ENCODE measurements at places on chromosomes 6 and 20.

DNA sequence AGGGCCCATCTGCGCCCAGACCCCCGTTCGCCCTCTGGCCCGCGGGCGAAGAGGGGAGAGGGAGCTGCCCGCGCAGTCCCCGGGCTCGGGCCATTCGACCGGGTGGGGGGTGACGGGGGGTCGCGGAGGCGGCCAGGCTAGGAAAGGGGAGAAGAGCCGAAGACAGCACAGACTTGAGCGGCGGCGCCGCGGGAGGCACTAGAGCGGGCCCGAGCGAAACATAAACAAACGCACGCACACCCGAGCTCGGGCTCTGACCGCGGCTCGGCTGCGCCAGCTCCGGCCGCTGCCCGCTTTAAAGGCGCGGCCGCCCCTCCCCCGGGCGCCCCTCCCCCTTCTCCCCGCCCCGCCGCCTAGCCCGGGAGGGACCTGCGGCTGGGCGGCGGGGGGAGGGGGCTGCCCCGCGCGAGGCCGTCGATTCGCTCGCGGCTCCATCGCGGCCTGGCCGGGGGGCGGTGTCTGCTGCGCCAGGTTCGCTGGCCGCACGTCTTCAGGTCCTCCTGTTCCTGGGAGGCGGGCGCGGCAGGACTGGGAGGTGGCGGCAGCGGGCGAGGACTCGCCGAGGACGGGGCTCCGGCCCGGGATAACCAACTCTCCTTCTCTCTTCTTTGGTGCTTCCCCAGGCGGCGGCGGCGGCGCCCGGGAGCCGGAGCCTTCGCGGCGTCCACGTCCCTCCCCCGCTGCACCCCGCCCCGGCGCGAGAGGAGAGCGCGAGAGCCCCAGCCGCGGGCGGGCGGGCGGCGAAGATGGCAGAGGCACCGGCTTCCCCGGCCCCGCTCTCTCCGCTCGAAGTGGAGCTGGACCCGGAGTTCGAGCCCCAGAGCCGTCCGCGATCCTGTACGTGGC is at the start of gene FOXO3:
TSS of gene FOXO3 (plus strand) at position 455 of the 846 bp plus-strand sequence. CDS start at position 747, 292 bp downstream.
- DNase-seq, result peak; percentile 39

GRCh38 chr20:52190437-52191131 is 995 bp downstream of the ZFP64 start:
- peak; percentile 44 for DNase-seq

DNA sequence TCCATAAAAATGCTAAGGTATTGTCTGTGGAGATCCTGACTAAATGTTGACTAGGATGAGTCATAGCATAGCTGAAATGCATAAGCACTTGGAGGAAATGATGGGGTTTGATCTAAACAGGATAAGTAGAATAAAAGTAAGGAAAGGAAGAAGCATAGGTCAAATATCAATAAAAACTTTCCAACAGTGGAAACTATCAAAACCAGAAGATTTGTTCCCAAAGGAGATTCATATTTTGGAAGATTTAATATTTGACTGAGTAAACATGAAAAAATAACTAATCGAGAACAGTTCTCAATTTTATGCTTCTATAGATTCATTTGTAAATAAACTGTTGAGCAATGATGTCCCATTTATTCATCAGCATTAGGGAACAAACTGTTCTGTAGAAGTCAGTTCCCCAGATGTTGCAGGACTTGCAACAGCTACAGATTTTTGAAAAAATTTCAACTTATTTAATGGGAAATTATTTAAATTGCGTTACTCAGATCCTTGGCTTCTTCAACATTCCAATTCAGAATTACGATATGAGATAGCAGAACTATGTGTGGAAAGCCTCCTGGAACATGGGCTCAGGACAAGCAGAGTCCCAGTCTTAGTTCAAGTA is 133.7 kb upstream of the TBX18 start:
- no peak for DNase-seq

GRCh38 chr6:167925026-167925425 is 72.4 kb upstream of the KIF25 start:
- no peak for DNase-seq

DNA sequence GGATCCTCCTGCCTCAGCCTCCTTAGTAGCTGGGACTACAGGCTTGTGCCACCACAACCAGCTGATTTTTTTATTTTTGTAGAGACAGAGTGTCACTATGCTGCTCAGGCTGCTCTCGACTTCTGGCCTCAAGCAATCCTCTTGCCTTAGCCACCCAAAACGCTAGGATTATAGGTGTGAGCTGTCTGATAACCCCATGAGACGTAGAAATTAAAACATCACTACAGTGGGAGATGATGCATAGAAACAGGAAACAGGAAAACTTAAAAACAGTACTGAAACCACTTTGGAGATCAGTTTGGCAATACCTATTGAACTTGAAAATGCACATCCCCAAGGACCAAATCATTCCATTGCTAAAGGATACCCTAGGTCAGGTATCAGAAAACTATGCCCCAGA is 10.8 kb downstream of the SENP6 start:
- no peak for DNase-seq

DNA sequence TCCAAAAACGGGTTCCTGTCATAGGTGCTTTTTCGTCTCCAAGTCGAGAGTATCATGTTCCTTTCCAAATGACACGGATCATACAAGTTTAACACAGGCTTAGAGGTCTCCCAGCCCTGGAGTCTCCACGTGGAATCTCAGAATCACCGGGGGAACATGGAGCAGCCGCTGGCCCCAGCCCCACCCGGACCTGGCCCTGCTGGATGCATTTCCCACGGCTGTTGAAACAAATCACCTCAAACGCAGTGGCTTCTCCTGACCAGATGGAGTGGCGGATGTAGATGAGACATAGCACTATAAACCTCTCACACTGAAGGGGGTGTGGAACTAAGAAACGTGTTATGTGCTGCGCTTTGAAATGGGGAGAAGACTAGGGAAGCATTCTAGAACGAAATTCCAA is 70.0 kb upstream of the FRMD1 start:
- DNase-seq, result no peak

DNA sequence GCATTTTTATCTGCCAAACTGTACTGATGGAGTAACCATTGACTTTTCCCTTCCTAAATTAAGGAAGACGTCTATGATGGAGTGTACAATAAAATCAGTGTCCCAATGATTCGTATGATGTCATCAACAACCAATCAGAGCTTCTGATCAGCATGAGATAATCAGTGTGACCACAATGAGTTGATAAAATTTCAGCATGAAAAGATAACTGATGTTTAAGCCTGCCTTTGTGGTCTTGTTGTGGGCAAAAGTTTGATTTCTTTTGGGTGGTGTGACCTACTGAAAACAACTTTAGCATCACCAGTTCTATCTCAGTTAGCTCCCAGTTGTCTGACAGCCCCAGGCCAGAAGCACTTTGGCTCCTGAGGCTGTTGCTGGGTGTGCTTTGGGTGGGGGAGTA is 3.3 kb downstream of the PCIF1 start:
- DNase-seq, result no peak

DNA sequence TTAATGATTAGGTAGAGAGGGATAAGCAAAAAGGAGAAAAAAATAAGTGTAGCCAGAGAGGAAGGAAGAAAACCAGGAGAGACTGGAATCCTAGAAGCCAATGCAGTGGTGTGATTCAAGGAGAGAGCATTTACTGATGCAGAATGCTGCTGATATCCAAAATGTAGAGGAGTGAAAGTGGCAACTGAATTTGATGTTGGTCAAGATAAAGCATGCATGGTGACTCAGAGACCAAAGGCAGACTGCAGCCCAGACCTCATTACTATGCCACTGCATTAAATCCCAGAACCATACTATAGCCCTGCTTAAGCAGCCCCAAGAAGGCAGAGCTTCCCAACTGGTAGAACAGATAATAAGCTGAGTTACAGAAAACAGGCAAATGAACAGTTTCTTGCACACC is 15.8 kb downstream of the KLHL32 start:
- no peak for DNase-seq

- DNase-seq, result no peak
Observed at GRCh38 chr6:169999367-169999766, 247.9 kb downstream of the ERMARD start.

DNA sequence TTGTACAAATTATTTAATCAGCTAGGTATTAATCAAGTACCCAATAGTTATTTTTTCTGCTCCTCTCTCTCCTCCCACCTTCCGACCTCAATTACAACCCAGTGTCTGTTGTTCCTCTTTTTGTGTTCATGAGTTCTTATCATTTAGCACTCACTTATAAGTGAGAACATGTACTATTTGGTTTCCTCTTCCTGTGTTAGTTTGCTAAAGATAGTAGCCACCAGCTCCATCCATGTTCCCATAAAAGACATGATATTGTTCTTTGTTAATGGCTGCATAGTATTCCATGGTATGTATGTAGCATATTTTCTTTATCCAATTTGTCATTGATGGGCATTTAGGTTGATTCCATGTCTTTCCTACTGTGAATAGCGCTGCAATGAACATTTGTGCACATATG is 652.8 kb upstream of the CITED2 start:
- DNase-seq, result no peak

- no peak for DNase-seq
Observed at GRCh38 chr20:41030531-41031242, 2.1 kb downstream of the TOP1 start.

GRCh38 chr6:16162003-16162402 is 33.1 kb downstream of the MYLIP start:
- no peak for DNase-seq

DNA sequence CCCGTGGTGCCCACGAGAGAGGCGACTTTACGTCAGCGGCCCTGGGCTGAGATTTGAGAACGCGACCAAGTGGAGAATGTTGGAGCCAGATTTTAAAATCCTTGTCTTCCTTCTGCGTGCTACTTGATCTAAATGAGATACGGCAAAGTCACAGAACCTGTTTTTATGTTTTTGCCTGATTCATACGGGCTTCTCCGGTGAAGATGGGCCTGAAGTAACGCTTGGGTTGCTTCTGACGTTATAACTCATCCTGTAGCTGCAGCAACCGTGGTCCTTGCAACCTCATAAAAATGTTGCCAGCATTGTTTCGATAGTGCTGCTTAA is 462 bp upstream of the SLC35B3 start:
- no peak for DNase-seq

DNA sequence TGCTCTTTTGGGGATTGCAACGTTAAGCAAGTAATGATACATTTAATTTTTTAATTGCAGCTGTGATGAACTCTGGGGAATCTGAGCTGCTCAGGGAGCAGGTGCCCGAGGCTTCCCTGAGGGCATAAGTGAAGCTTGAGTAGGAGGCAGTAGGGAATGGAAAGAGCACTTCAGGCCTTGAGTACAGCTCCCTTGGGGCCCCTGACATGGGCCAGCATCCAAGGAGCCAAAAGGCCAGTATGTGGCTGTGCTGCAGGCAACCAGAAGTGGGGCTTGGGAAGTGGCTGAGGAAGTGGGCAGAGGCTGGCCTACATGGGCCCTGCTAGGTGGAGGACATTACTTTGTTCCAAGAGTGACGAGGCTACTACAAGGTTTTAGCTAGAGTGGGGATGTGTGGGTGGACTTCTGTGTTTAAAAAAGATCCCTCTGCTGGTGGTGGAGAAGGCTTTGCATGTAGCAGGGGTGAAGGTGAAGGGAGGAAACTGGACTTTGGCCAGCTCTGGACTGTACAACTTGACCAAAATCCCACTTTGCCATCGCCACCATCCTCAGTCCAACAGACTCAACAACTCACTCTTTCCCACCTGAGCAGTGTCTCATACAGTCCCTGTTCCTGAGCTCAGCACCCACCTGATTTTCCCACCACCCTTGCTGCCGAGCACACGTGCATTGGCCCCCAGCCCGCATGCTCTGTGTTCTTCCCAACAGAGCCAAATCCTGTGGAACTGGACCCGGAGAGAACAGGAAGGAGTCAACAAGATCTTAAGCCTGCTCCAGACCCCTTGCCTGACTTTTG is 10.9 kb upstream of the ZNF831 start:
- no peak for DNase-seq

GRCh38 chr6:9485992-9486391 is 928.9 kb downstream of the TFAP2A start:
- DNase-seq, result no peak

DNA sequence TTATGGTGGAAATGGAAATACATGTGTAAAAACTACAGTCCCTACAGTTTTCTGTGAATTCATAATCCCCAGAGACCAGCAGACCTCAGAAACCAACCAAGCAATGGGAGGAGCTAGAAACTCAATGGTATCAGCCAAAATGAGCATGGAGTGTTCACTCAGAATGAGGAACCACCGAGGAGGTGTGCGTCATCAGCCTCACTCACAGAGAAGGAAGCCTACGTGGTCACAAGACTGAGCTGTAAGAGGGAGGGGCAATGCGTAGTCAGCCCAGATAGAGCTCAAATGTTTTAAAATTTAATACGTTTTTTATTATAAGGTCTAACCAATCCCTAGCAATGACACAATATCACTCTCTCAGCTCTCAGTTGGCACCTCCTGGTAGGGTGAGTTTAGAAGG is 17.4 kb downstream of the MYLK4 start:
- peak; percentile 62 for DNase-seq

DNA sequence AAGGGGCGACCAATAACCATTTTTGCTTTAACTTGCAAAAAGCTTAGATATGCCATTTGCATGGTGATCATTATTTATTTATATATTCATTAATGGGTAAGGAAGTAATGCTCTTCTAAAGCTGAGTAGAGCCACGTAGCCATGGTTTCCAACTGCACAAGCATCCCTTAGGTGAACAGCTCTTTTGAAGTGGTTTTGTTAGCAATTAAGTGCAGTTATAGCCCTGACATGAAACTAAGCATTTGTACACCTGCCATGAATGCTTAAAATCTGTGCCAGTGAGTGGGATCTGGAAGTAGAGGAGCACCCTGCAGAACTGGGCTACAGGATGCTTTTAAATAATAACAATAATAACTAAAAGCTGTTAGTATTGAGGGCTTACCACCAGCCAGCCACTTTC is 19.1 kb downstream of the TRAF3IP2 start:
- DNase-seq, result no peak

GRCh38 chr6:138909511-138909910 is 78.5 kb downstream of the REPS1 start:
- no peak for DNase-seq

DNA sequence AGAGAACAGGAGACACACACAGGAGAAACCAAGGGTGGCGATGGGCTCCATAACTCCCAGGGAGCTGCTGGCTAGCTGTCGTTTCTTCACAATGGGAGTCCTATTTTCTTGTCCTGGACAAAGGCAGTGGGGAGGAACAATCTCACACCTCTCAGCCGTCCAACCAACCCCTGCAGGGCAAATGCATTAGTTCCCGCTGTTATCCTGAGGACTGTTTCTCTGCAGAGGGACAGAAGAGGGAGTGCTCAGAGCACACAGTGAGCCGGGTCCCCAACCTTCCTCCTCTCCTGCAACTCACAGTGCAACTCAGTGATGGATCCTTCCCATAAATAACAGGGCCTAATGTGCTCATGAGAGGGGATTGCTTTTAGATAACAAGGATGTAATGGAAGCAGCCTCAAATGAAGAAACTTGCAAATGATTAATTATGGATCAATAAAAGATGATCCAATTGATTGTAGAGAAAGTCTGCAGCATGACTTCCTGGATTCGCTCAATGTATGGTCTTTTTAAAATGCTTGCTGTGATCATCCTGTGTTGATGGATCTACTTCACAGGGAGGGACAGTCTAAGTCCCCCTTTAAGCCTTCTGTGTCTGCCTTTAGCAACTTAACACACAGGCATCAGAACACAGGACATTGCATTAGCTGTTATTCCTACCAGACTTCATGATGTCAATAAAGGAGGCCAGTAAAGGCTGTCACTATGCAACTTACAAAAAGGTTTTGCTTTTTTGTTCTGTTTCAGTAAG is 453.4 kb upstream of the AGPAT4 start:
- DNase-seq, result no peak

GRCh38 chr6:36340618-36341454 is 4.1 kb upstream of the BNIP5 start:
- DNase-seq, result peak; percentile 65
